WTC11 (cell line): ENCODE measurements at places on chromosomes 16 and 17. TPM values are rescaled to one million over a fixed set of nuclear protein-coding genes. Genes with fewer than 3 reads are reported as not detected.

DNA sequence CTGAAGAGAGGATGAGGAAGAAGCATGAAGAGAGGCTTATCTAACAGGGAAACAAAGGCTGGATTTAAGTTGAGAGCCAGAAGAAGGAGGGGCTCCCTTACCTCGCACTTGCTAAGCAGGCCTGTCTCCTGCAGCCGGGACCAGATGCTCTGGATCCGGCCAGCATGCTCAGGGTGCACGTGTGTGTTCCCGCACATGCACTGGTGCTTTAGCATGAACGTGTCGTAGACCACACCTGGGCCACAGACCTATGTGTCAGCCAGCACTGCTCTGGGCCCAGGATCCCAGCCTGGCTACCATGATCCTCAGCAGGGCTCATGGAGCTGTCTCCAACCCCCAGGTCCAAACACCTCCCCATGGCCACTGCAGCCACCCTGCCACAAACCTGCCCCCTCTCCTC is 14.4 kb downstream of the G6PC3 start:
- peaks cover 28% of the 10 kb centered on the region for H3K36me3 ChIP-seq
- peaks cover 27% of the 10 kb centered on the region for H3K4me1 ChIP-seq
- no peaks in the 10 kb centered on the region for H3K27me3 ChIP-seq
- no peak for DNase-seq

DNA sequence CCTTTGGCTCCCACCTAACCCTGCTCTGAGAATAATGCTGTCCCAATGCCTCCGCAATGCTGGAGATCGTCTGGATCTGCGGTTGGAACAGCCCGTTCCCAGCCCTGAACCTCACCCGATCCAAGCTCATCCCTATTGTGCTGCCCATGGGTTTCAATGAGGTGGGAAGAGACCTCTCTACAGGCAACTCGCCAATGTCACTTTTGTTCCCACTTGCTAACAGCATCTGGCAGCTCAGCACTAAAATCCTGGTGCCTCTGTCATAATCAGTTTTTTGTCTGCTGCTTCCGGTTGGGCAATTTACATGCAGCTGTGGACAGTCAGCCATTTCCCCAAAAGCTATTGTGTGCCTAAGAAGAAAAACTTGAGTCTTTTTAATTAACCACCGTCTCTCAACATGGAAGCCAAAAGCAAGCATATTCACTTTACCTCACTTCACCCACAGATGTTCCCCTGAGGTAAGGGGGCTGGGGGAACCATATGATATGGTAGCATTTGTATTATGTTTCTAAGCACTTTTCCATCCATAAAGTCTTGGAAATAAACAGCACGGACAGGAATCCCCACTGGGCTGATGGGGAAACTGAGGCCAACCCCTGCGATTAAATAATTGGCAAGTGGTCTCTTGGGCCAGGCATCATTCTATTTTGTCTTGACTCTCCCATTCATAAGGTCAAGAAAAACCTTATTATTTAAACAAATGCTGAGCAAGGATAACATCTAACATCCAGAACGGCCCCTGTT is 159.2 kb upstream of the CDH5 start:
- no peak overlapping the region for H3K27ac ChIP-seq
- DNase-seq: no peak
- peaks cover 17% of the 10 kb centered on the region for H3K4me1 ChIP-seq
- H3K4me3 ChIP-seq: no peak overlapping the region
- H3K36me3 ChIP-seq: no peaks in the 10 kb centered on the region

DNA sequence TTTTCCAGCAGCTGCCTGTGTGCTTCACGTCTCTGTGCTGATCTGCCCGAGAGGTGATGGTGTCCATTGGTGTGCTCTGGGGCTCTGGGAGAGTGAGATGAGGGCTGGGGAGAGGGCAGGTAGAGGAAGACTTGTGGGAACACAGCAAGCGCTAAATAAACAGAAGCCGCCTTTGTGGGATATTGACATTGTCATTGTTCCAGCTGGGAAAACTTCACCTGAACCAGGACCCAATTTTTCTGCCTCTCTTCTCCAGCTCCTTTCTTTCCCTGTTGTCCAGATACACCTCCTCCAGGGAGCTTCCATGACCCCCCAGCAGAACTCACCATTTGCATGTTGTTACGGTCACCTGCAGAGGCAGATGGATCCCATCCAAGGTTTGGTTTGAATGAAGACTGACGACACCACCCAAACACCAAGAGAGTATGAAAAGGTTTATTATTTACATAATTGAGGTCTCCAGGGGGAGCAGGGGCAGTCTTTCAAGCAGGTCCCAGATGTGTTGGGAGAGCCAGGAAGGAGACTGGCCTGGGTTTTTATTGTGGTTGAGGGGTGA is 3.6 kb upstream of the ITGA3 start:
- no peak for DNase-seq
- peaks cover 56% of the 10 kb centered on the region for H3K4me1 ChIP-seq
- H3K4me3 ChIP-seq: no peak overlapping the region
- H3K36me3 ChIP-seq: no peaks in the 10 kb centered on the region

DNA sequence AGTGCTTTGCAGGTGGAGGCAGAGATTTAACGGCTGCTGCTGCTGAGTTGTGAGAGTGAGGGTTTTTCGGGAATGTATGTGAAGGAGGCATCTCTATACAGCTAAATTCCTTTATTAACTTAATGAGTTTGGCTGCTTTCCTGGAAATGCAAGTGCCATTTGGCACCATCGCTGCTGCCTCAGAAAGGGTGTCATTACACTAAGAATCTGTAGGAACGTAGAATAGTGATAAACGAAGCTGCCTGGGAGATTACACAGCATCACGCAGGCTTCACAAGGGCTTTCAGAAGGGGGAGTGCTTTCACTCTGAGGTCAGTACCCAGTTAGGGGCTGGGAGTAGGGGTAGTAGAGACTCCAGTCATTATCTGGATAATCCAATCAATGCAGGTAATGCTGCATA is 14.1 kb upstream of the NLRP1 start:
- no peaks in the 10 kb centered on the region for H3K4me1 ChIP-seq
- no peaks in the 10 kb centered on the region for H3K36me3 ChIP-seq
- H3K27me3 ChIP-seq: no peaks in the 10 kb centered on the region
- no peak overlapping the region for H3K4me3 ChIP-seq
- H3K27ac ChIP-seq: no peak overlapping the region

DNA sequence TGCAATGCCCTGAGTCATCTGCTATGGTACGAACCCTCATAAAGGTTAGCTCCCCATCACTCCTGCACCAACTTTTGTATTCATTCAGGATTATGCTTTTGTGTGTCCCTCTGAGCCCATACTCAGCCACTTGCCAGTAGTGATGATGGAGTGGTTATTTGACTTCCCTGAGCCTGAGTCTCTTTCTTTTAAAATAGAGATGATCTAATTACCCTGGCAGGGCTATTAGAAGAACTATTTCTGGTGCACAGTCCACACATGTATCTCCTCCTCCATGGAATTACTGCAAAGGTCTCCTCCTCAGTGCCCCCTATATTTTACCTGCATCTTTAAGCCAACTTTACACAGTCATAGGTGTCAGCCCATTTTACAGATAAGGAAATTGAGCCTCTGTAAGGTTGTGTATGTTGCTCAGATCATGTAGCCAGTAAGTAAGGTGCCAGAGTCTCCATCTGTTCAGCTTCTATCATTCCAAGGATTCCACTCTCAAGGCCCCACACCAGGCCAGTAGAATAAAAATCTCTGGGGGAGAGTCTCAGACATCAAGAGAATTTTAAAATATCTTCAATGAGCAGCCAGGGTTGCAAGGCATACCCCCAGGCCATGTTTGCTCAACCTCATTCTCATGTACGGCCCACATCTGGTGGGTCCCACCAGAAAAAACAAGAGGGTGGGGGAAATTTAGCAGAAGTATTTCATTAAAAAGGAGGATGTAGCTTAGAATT is 333.7 kb upstream of the HSBP1 start:
- H3K27ac ChIP-seq: no peak overlapping the region
- H3K4me1 ChIP-seq: peaks cover 11% of the 10 kb centered on the region
- no peaks in the 10 kb centered on the region; the same call in 1 of the 2 replicates for H3K27me3 ChIP-seq
- H3K36me3 ChIP-seq: no peaks in the 10 kb centered on the region
- DNase-seq: no peak

- H3K27me3 ChIP-seq: peaks cover 8% of the 10 kb centered on the region; the same call in 1 of the 2 replicates
- peak within 1 kb of the TSS; percentile 56 for H3K27ac ChIP-seq
- H3K36me3 ChIP-seq: no peaks in the 10 kb centered on the region
- DNase-seq: peak; percentile 91
Observed at GRCh38 chr16:66961065-66961744, at the start of gene CES3. CES3 (plus strand) TSS chr16:66961266; CDS start chr16:66961308, 42 bp downstream.

DNA sequence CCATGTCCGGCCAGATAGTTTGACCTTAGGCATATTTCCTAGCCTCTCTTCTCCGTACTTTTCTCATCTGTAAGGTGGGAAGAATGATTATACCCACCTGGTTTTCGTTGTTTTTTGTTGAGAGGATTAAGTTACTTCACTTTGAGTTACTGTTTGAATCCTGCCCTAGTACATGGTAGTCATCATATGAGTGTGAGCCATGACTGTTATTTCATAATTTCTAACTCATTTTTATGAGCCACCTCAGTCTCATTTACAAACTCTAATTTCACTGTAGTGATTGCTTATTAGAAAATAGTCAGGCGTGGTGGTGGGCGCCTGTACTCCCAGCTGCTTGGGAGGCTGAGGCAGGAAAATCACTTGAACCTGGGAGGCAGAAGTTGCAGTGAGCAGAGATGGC is 45.1 kb downstream of the YPEL2 start:
- no peak overlapping the region for H3K27ac ChIP-seq
- H3K36me3 ChIP-seq: no peaks in the 10 kb centered on the region
- H3K4me3 ChIP-seq: no peak overlapping the region
- no peaks in the 10 kb centered on the region for H3K27me3 ChIP-seq
- no peak for DNase-seq

GRCh38 chr16:74480150-74481029 is 59.1 kb upstream of the CLEC18B start:
- no peak overlapping the region for H3K4me3 ChIP-seq
- peaks cover 66% of the 10 kb centered on the region for H3K36me3 ChIP-seq
- H3K4me1 ChIP-seq: no peaks in the 10 kb centered on the region
- no peaks in the 10 kb centered on the region for H3K27me3 ChIP-seq
- DNase-seq: no peak

DNA sequence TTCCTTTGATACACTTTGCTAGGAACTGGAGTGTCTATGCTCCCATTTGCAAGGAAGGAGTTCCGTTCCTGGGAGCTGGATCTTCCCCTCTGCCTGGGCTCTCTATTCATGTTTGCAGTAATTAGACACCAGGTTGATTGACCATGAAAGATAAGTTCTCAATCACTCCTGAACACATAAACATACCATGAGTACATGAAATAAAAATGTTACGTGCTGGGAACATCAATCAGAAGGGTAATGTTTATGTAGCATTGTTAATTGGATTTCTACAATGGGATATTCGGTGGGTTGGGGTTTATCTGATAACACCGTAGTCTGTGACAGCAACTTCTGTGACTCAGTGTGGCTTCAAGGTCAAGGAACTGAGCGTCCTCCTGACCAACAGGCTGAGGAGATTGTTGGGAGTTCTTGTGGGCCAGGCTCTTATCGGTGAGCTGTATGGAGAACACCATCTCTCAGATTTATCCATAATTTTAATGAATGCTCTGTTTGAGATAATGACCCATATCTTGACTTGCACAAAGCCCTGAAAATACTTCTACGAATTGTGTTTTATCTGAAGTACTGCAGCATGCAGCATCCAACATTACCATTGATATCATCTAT is 136.4 kb downstream of the NPIPB5 start:
- DNase-seq: no peak
- no peak overlapping the region for H3K27ac ChIP-seq
- no peaks in the 10 kb centered on the region for H3K36me3 ChIP-seq
- no peaks in the 10 kb centered on the region for H3K4me1 ChIP-seq

- no peaks in the 10 kb centered on the region for H3K27me3 ChIP-seq
- peaks cover 6% of the 10 kb centered on the region; the same call in 1 of the 2 replicates for H3K36me3 ChIP-seq
- DNase-seq: no peak
- H3K27ac ChIP-seq: peak overlapping the region; percentile 69; the same call in 1 of the 2 replicates
Observed at GRCh38 chr17:27578718-27579085, 52.3 kb upstream of the LGALS9 start.

DNA sequence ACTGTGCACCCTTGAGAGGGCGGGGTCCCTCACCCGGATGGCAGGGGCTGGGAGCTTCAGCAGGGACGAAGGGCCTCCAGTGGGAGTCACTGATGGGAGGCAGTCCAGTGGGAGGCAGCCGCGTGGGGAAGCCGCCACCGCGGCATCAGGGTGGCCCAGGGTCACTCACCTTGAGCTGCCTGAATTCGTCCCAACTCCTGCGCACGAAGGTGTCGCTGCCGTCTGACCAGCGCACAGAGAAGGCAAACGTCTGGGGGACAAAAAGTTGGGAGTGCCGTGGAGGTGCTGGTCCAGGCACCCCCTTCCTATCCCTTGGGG is 540 bp downstream of the NOXO1 start:
- no peak overlapping the region for H3K27ac ChIP-seq
- H3K27me3 ChIP-seq: peaks cover 39% of the 10 kb centered on the region
- no peak for DNase-seq
- peaks cover 27% of the 10 kb centered on the region for H3K4me1 ChIP-seq
- H3K4me3 ChIP-seq: peak overlapping the region; percentile 64

DNA sequence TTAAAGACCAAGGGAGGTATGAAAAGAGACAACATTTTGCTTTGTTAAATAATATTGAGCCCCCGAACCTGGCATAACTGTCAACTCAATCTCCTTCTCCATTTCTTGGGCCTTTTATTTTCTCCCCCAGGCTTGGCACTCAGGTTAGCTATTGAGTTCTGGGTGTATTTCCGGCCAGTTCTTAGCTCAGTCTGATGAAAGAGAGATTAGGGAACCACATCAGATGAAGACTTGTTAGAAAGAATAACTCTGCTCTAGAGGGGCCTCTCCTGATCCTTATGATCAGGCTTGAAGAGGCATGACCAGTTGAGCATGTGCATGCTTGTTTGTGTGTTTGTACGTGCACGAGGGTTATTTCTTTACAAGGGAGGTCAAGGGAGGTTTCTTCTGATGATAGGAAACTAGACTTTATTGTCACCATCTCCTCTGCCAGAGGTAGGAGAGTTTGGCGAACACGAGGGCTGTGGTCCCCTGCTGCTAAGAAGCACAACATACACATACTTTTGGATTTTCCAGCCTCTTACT is 29.2 kb upstream of the HS3ST2 start:
- no peak overlapping the region for H3K27ac ChIP-seq
- H3K4me1 ChIP-seq: peaks cover 19% of the 10 kb centered on the region
- no peak overlapping the region for H3K4me3 ChIP-seq
- no peaks in the 10 kb centered on the region; the same call in 1 of the 2 replicates for H3K27me3 ChIP-seq
- no peaks in the 10 kb centered on the region for H3K36me3 ChIP-seq

- H3K36me3 ChIP-seq: no peaks in the 10 kb centered on the region
- peak overlapping the region; percentile 78; the same call in 1 of the 2 replicates for H3K27ac ChIP-seq
- H3K4me1 ChIP-seq: peaks cover 28% of the 10 kb centered on the region
- H3K27me3 ChIP-seq: no peaks in the 10 kb centered on the region; the same call in 1 of the 2 replicates
Observed at GRCh38 chr17:44599298-44600175, 42.3 kb downstream of the FZD2 start.

CDK3 gene
- total RNA-seq: 9.5 to 11.3 TPM (median 10.2 TPM) in 3 replicates

SHISA6 gene
- 0.99 to 1.4 TPM (median 1.1 TPM) in 3 replicates for total RNA-seq

SPHK1 gene
- total RNA-seq: 2.5 to 2.9 TPM (median 2.8 TPM) in 3 replicates
